ENCODE measurements at places on chromosomes 7 and 10. TPM values are rescaled to one million over a fixed set of nuclear protein-coding genes. Genes with fewer than 3 reads are reported as not detected.

IDI2 gene
- not detected for total RNA-seq

SVIL gene
- total RNA-seq: 62.3 TPM

LDB3 gene
- not detected for total RNA-seq

CTBP2 gene
- 60.6 TPM for total RNA-seq

OR6V1 gene
- not detected for total RNA-seq

CLDN15 gene
- total RNA-seq: 1.3 TPM

ZNF716 gene
- total RNA-seq: not detected

Measured in lung microvascular endothelial cell (primary cell).